ENCODE measurements at places on chromosomes 7 and 10.

DNA sequence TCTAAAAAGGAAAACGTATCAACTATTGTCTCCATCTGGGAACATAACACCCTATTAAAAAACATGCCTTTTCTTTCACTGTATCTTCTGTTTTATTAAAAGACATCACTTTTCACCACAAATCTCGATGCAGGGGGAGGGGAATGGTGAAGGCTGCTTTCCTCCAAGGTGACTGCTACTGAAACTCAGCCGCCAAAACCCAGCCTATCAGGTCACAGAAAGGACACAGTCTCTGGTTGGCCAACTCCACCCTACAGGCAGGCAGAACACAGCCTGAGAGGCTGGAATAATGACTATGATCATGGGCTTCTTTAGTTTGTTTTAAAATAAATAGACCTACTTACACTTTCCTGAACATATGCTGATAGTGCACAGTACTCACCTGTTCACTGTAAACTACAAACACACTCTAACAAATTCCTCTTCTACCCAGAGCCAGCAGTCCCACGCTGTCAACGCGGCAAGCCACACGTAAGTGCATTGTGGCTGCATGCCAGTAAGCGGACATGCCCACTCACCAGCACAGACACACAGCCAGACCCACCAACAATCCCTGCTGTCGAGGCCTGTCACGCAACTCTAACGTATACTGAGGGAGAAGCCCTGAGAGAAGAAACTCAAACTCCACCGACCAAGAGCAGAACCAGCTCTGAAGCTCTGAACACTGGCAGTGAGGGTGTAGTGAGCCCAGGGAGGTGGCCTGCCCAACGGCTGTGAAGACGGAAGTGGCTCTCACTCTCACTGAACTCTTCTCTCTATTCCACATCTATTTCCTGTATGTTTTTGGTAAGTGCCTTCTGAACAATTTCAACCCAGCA, 41.8 kb downstream of the NCAPG2 start:
- no peak for DNase-seq

DNA sequence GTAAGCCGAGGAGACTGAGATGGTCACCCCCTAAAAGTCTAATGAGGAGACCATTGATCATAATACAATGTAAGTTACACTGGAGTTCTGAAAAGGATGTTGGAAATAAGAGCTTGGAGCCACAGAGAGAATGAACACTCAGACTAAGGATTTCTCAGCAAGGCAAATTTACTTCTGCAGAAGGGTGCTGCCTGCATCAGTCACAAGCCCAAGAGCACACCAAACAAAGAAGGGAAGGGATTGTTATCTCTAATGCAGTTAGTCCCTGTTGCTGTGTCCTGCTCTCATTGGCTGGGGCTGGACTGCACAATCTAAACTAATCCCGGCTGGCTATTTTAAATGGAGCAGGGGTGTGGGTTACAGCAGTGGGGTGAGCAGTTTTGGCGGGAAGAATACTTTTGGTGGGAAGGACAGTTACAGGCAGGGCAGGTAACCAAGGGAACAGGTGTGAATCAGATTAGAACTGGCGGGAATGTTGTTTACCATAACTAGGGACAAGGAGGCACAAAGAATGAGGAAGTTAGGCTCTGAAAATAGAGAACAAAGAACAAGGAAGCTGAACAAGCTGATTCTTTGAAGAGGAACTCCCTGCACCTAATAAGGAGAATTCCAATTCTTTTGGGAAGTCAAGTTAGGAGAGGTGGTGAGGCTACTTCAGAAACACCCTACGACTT, 30.3 kb upstream of the TRIM24 start:
- no peak for DNase-seq

- no peak for DNase-seq
Measured at GRCh38 chr7:80643336-80643915, 5.0 kb downstream of the CD36 start.

DNA sequence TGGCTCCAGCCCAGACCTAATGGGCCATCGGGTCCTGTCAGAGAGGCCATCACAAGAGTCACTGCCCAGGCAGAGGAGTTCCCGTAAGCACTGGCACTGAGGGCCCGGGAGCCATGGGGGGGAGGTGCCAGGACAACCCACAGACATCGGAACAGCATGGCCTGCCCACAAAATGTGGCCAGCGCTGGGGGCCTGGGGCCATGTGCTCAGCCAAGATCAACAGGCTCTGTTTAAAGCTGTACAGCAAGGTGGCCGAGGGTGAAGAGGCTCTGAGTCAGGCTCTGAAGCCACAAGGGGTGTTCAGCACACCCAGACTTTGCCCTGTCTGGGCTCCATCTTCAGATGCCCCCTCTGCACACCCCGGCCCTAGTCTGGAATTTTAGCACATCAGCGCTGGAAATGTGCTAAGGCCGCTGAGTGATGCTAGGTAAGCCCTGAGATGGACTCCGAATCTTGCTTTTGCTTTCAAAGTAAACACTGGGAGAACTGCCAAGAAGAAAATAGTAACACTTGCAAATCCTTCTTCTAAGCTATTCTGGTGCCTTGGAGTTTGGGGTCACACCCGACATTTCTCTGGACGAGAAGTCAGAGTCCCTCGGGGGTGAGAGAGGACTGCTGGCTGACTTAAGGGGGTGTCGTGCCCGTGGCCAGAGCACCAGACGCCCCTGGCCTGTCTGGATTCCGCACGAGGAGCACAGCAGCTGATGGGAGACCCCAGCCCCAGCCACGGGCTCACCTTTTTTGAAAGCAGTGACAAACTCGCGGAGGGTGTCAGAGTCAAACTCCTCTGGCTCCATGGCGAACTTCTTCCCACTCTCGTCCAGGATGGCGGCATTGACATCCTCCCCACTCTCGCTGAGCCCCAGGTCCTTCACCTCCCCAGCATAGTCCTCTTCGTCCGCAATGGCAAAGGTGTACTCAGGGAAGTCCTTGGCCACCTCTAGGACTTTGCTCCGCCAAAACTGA, 23.6 kb downstream of the PDIA4 start:
- DNase-seq, result no peak

- no peak for DNase-seq
Measured at GRCh38 chr10:33143160-33143728, 185.2 kb upstream of the ITGB1 start.

- DNase-seq, result no peak
Measured at GRCh38 chr7:6015917-6016652, 7.0 kb downstream of the AIMP2 start.

GRCh38 chr7:118094044-118094443, 89.9 kb upstream of the LSM8 start:
- no peak for DNase-seq

GRCh38 chr7:11818281-11818680, 13.7 kb downstream of the THSD7A start:
- no peak for DNase-seq

GRCh38 chr10:36738738-36739431, 386.5 kb upstream of the ANKRD30A start:
- no peak for DNase-seq

GRCh38 chr7:27032839-27033238, 63.0 kb downstream of the HOXA1 start:
- DNase-seq, result no peak

- no peak for DNase-seq
Measured at GRCh38 chr10:18583575-18584270, 67.7 kb downstream of the NSUN6 start.

GRCh38 chr10:56318816-56319215, 42.2 kb downstream of the ZWINT start:
- no peak for DNase-seq

DNA sequence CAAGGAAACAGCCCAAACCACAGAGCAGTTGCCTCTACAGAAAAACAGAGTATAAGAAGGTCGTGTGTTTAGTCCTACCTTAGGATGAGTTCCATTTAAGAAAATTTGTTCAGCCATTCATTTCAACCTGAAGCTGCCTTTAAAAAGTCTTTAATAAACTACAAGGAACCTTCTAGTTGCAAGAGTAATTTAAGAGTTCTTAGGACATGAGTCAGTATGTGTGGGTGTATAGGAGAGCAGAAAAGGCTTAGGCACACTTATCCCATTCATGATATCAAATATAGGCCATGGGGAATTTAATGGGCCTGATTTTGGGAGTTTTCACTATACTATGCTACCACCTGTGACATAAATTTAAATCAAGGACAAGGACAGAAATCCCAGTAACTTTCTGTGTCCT, 496.8 kb downstream of the TFEC start:
- DNase-seq, result no peak

DNA sequence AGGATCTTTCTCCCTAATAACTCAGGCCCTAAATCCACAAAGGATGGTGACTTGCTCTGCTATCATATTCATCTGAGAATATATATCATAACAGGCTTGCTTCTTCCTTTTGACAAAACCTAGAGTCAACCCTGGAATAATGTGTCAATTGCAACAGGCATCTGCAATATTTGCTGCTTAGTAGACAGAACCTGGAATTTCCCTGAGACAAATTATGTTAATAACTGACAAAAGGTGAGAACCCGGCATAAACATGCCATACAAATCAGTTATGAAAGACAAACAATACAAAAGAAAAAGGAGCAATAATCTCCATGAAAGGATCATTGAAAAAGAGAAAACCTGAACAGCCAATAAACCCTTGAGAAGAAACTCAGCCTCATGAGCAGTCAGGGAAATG, 114.5 kb upstream of the CDCA7L start:
- DNase-seq, result no peak

DNA sequence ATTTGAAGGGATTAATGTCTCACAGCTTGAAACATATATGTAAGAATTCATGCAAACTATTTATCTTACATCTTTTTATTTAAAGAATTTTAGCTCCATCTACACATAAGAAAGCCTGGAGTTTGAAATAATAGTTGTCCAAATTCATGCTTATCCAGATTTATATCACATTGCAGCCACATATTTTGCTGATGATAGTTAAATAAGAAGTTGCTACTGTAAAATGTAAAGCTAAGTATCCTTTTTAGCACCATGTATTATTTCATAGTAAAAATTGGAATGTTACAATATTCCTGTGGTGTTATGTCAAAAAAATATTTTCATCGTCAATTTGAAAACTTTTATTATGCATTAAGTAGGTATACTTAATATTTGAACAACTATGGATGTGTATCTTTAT, 27.3 kb upstream of the UMAD1 start:
- DNase-seq, result no peak

- no peak for DNase-seq
Measured at GRCh38 chr7:132247995-132248618, 328.2 kb downstream of the PLXNA4 start.

- no peak for DNase-seq
Measured at GRCh38 chr10:4352414-4352961, 473.5 kb upstream of the AKR1E2 start.

DNA sequence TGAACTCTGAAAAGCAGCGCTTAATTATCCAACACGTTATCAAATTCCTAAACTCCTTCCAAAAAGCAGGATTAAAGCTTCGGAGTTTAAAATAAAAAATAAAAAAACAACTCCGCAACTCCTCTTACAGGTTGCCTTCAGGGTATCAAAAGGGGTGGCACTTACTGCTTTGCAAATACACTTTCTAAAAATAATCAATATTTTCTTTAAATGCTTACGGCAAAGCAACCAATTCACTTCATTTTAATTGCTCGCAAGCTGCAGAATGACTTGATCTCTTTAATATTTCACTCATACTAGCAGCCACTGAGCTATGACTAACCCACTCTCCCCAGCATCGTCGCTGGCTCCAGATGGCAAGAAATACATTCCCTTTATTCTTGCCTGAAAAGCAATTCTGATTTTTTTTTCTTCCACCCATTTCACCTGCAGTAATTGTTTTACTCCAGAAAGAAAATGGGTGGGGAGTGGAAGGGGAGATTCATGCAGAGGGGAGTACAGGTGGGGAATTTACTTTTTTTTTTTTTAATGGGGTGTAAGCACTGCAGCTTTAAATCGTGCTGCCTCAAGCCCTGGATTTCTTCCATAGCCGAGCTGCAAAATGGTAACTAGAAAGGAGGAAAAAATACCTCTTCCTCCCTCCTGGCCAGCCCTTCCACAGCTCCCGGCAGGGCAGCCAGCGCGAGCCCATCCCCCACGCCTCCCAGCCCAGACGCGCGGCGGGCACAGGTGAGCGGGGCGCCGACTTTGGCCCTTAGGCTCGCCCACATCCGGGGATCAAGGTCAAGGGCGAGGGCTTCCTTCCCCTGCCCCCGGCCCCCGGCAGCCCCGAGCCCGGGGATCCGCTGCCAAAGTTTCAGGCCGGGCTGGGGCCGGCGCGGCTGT, 54.2 kb upstream of the FHIP2A start:
- no peak for DNase-seq

GRCh38 chr7:2758673-2759616, 70.9 kb downstream of the AMZ1 start:
- no peak for DNase-seq

DNA sequence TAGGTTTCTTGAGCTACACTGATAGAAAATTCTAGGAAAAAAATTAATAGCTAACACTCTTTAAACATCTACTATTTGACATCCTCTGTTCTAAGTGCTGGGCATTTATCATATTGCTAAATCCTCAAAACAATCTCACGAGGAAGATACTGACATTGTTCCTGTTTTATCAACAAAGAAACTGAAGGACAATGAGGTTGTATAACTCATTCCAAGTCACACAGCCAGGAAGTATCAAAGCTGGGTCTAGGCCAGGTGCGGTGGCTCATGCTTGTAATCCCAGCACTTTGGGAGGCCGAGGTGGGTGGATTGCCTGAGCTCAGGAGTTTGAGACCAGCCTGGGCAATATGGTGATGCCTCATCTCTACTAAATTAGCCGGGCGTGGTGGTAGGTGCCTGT, 51.6 kb upstream of the IL6 start:
- no peak for DNase-seq

DNA sequence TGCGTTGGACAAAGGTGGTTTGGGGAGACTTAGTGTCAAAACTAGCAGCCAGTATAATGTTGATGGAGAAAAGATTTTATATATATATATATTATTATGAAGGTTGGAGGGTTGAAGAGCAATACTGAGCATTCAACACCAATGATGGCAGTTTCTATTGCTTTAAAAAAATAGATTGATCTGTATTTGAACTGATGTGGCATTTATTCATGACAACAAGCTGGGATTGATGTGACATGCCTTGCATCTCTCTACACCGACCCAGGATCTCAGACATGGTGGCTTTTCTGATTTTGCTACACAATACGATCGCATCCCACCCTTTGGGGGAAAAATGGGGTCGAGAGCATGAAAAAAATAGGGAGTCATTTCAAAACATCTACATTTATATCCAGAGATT, 175.4 kb downstream of the POU6F2 start:
- DNase-seq, result no peak

GRCh38 chr7:16098058-16098457, 323.3 kb downstream of the CRPPA start:
- DNase-seq, result no peak

DNA sequence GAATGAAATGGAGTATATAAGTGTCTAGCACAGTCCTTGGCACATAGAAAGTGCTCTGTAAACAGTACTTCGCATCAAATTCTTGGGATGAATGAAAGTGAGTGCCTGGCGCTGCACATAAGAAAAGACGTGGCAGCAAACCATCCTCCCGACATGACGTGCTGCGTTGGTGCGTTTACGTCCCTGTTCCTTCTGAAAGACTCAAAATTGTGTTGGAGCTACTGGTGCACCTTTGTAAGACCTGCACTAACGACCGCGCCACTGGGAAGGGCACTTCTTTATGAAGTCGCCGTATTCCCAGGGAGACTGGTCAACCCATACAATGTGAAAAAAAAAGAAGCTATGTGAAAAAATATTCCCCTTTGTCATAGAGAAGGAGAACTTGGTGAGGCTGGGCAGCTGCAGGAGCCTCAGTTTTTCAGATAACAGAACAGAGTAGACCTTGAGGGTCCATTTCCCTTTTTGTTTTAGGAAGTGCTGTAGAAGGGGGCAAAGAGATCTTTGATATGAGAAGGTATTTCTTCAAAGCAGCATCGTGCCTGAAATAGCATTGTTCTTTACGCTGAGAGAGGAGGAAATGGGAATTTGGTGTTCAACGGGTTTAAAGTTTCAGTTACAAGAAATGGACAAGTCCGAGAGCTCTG, 91.7 kb downstream of the PTPRE start:
- no peak for DNase-seq

Measured in stimulated activated CD4-positive, alpha-beta T cell treated with anti-CD3 and anti-CD28 coated beads, TNF-alpha, amount 100 ng/mL, for 24 hours (primary cell).